GM12865 (cell line): ENCODE measurements at places on chromosomes 3 and 15.

DNA sequence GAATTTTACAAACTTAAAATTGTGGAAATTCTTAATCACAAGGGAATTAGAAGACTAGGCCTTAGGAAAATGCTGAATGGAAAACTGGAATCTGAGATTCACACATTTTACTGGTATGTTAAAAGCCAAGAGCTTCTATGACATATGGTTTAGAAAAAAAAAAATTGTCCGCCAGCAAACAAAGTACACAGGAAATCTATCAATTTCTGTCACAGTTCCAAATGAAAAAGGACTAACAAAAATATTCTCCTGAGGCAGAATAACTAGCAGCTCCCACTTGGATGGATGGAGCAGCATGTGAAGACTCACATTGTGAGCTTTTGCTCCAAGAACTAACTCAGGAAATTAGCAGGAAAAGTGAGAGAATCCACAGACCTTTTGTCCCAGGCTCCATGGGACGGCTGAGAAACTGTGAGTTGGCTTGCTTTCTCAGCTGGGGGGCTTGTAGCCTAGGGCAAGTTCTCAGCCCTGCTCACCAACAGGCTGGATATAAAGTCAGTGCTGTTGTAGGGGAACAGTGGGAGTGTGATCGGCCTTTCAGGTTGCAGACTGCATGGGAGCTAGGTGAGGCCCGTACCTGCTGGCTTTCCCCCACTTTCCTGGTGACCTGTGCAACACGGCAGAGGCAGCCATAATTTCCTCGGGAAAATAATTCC lies 731.1 kb upstream of the SGO1 start:
- no peak for DNase-seq

- DNase-seq = no peak
Measured at GRCh38 chr3:175737646-175738572, 878.8 kb downstream of the NAALADL2 start.

GRCh38 chr15:67024314-67024997 lies 40.9 kb upstream of the SMAD3 start:
- peak; percentile 69 for DNase-seq

DNA sequence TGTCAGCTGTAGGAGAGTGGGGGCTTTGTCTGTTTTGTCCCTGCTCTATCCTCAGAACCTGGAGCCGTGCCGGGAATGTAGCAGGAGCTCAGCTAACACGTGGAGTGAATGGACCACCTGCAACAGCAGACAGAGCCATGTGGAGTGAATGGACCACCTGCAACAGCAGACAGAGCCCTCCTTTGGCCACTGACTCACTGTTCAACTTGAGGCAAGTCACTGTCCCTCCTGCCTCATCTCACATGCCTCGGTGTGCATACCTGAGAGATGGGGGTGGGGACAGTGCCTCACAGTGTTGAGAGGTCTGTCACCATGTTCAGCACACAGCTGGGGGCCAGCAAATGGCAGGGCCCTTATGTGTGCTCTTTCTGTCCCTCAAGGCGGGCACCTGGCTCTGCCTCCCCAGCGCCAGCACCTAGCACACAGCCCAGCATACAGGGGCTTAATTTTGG lies 27.9 kb downstream of the FEM1B start:
- no peak for DNase-seq

GRCh38 chr3:197186887-197187588 lies 111.4 kb downstream of the DLG1 start:
- peak; percentile 75 for DNase-seq

GRCh38 chr3:31064021-31064420 lies 169.6 kb upstream of the GADL1 start:
- DNase-seq = no peak

GRCh38 chr3:149487598-149488197 lies 13.2 kb downstream of the TM4SF4 start:
- peak; percentile 65 for DNase-seq

- no peak for DNase-seq
Measured at GRCh38 chr15:61227950-61228936, 859 bp downstream of the RORA start.

DNA sequence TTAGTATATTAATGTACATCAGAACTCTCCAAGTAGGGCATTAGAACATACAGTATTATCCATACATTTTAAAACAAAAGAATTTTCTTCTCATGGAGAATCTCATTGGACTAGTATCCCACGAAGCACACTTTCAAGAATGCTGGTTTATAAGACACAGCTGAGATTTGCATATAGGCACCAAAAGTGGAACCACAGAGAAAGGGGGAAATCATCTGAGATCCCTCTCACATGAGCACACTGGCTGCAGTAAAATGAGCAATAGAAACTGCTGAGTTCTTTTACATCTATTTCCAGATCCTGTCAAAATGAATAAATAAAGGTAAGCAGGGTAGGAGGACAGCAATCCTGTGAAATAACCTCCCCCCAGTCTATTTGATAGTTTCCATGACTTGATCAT lies 665.3 kb downstream of the FHIT start:
- DNase-seq = peak; percentile 10

DNA sequence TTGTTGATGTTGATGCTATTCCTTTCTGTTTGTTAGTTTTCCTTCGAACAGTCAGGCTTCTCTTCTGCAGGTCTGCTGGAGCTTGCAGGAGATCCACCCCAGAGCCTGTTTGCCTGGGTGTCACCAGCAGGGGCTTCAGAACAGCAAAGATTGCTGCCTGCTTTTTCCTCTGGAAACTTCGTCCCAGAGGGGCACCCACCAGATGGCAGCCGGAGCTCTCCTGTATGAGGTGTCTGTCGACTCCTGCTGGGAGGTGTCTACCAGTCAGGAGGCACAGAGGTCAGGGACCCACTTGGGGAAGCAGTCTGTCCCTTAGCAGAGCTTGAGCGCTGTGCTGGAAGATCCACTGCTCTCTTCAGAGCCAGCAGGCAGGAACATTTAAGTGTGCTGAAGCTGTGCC lies 303.2 kb downstream of the ZIC1 start:
- peak; percentile 6 for DNase-seq

DNA sequence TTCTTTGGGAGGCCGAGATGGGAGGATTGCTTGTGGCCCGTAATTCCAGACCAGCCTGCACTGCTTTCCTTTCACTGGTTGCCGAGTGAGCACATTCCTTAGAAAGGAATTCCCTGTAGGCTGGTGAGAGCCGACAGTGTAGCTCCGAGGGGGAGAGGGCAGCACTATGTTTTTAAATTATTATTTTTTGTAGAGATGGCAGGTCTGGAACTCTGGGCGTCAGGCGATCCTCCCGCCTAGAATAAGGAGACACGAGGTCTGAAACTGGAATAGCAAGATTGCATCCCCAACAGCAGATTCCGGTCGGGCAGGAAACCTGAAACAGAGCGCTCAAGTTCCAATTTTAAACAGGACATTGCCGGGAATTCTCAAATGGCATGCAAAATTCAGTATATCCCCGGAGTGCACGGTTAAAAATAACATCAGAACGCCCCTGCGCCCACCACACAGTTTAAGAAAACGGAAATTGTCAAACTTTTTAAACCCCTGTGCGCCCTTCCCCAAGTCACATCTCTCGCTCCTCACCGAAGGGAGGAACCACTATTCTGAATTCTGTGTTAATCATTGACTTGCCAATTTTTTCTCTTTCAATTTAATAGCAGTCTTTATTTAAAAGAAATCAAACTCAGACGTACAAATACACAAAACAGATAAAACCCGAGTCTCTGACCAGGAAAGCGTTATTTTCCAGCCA lies 643 bp upstream of the RNU5B-1 start:
- DNase-seq = peak; percentile 40

DNA sequence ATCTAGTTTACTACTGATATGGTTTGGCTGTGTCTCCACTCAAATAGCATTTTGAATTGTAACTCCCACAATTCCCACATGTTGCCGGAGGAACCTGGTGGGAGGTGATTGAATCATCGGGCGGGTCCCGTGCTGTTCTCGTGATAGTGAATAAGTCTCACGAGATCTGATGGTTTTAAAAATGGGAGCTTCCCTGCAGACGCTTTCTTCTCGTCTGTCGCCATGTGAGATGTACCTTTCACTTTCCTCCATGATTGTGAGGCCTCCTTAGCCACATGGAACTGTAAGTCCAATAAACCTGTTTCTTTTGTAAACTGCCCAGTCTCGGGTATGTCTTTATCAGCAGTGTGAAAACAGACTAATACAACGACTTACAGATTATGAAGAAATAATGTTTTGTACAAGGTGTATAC lies 35.6 kb upstream of the PYDC2 start:
- no peak for DNase-seq

- no peak for DNase-seq
Measured at GRCh38 chr15:83443076-83443847, 3.9 kb upstream of the SH3GL3 start.

- no peak for DNase-seq
Measured at GRCh38 chr15:77892335-77892734, 185.2 kb downstream of the TBC1D2B start.

GRCh38 chr3:175659670-175660350 lies 800.7 kb downstream of the NAALADL2 start:
- DNase-seq = no peak

DNA sequence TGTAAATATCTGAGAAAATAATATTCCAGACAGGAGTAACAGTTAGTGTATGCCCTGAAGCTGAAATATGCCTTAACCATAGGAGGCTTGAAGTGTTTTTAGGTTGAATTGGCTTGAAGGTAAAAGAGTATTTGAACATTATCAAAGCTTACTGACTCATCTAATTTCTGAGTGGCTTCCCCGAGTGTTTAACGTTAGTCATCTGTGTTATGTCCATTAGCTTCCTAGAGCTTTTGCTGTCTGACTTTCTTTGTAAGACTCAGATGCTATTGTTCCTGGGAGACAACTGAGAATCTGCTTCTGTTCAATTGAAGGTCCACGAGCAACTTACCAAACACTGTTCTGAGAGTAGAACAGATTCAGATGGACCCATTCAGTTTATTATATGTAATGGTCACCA lies 656.8 kb upstream of the NECTIN3 start:
- no peak for DNase-seq

- peak; percentile 51 for DNase-seq
Measured at GRCh38 chr3:71130471-71131374, 452.8 kb downstream of the FOXP1 start.

DNA sequence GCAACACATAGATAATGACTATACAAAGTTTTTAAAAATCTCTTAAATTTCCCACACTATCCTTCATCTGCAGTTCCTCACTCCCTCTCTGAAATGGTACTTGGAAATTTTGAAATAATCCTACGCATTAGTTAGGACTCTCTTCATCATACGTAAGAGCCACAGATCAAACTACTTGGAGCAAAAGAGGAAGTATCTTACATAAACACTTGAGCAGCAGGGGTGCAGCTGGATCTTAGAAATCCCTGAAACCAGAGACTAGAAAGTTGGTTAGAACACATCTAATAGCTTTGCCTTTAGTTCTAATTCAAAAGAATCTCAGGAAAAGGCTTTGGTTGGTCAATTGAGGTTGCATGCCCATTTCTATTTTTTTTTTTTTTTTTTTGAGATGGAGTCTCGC lies 38.8 kb upstream of the ZNF445 start:
- DNase-seq = no peak

DNA sequence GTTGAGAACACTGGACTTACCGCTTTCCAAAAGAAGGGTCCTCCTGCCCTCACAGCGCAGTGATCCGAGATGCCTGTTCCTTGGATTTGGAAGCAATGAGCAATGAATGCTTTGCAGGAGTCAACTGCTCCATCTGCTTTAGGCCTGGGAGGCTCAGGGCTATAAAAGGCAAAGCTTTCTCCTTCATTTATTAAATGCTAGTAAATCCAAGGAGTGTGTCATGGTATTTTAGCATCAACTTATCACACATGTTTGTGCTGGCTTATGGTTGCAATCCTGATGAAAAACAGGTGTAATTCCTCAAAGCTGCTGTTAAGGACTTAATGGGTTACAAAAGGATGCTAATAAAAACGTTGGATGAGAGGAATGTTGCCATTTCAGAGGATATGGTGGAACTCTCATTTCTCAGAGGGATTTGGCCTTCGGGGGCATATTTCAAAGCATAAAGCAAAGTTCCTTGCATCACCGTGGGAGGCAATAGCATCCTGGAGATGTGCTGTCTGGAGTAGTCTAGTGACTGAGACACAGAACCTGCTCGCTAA lies 158.5 kb upstream of the TPM1 start:
- no peak for DNase-seq

- DNase-seq = peak; percentile 83
Measured at GRCh38 chr3:46095307-46095706, 68.0 kb upstream of the XCR1 start.

GRCh38 chr15:81293728-81294515 lies 30.0 kb downstream of the STARD5 start:
- peak; percentile 95 for DNase-seq

DNA sequence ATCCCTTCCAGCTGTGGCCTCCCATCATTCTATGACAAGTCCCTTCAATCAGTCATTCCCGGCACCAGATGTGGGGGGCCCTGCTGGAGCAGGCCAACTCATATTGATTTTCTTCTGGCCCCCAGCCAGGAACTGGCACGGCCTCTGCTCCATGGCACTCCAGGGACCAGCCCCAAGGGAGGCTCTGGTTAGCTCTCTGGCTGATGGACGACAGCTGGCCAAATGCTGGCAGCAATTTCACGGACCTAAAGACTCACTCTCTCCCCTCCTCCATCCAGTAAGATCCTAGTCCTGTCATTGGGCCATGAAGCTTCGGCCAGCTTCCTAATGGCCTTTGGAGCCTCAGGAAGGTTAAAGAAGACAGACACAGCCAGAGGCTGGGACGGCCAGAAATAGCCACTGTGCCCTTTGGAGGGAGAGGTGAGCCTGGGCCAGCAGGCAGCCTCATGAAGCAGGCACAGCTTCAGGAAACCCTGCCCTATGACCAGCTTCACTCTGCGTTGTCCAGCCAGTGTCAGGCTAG lies 131.0 kb downstream of the MEX3B start:
- DNase-seq = no peak

- DNase-seq = no peak
Measured at GRCh38 chr15:67228286-67228685, 26.2 kb downstream of the AAGAB start.

DNA sequence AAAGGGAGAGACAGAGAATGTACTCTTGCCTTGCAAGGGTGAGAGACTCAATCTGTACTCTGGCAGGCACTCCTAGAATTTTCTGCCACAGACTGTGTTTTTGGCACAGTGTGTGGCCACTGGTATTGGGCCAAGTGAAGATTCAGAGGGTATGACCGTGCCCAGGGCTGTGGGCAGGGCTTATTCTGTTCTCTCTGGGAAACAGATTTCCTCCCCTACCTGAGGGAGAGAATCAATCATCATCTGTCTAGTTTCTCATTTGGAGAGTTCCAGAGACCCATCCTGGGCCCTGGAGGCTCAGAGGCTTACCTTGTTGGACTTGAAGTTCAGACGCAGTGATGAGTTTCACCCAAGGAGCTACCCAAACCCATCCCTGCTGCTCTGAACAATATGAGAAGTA lies 28.2 kb downstream of the CSTA start:
- no peak for DNase-seq

DNA sequence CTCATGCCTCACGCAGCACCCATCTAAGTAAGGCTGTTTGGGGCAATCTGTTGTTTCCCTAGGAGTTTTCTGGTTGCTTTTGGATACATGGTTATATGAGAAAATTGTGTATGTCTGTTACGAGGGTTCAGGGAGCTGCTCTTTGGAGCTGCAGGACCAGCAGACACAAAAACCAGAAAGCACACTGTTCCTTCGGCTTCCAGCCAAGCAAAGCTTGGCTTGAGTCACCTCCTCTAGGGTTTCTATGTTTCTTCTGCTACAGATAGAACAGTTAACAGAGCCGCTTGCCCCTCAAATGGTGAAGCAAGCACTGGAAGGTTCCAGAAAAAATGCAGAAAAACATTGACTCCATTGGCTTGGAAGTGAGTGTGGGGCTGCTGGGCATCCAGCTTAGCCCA lies 49.2 kb upstream of the CTDSPL start:
- no peak for DNase-seq
